ENCODE measurements at places on chromosomes 4 and X.

DNA sequence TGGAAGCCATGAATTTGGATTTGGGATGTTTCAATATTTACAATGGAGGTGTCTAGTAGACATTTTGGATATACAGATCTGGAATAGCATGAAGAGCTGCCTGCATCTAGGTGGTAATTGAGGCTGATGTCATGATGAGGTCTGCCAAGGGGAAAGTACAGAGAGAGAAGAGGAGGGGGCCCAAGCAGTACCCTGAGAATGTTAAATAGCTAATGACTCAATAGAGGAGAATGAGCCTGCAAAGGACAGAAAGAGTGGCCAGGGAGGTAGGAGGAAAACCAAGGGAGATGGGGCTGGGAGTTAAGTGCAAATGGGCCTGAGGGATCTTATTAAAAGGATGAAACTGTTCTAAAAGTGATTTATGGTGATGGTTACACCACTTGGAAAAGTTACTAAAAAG, 182.2 kb upstream of the KIT start:
- no peak for DNase-seq

- DNase-seq, result no peak
These were observed 161.3 kb upstream of the MAGEB18 start for GRCh38 chrX:25976683-25977310.

- DNase-seq, result no peak
These were observed 172.2 kb downstream of the DCLK2 start for GRCh38 chr4:150250293-150250997.

GRCh38 chr4:108586778-108587177, 33.6 kb upstream of the RPL34 start:
- DNase-seq, result no peak

DNA sequence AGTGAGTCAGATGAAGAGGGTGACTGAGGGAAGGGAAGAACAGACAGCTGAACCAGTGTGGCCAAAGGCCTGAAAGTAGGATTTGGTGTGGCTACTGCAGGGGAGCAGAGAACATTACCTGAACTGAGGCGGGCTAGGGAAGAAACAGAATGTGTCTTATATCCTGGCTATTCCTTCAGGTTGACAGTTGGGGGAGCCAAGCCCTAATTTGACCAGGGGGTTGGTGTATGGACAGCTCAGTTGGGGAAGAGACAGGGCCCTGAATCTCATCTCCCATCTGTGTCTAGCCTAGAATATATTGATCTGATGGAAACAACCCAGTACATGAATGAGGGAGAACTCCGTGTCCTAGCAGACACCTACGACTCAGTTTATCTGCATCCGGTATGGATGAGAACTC, 4.2 kb downstream of the HDAC6 start:
- DNase-seq, result no peak
